ENCODE measurements at places on chromosomes 11 and 22.

DNA sequence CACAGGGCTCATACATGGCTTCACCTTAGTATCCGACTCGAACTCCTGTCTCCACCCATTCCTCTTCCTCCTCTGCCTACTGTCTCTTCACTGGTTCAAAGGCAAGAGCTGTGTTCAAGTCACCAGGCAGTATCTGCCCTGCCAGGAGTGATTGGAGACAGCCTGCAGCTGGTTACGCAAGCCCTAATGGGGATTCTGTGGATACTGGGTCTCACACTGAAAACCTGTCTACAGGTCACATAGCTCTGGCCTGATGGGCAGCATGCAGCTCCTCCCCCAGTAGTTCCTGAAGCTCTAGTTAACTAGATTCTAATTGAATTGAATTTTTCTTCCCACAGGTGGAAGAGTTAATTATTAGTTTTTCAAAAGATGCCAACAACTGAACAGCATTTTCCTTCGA lies 332.2 kb downstream of the TMEM135 start:
- DNase-seq, result no peak

- DNase-seq, result no peak
Observed at GRCh38 chr11:62132191-62132590, 8.4 kb downstream of the INCENP start.

- no peak for DNase-seq
Observed at GRCh38 chr11:124479561-124479960, 34.1 kb upstream of the OR8B8 start.

GRCh38 chr11:5092821-5093585 lies 23.6 kb downstream of the OR52E1 start:
- DNase-seq, result no peak

DNA sequence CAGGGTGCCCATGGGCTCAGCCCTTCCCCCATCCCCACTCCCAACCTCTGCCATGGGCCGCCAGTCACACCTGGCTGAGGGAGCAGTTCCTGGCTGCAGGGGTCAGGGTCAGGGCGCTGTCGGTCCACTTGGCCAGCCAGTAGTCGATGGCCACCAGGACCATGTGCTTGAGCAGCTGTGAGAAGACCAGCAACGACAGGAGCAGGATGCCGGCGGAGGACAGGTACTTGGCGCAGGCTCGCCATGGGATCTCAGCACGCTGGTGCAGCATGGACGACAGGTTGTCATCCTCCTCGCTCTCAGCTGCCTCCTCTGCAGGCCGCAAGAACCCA lies 18.3 kb upstream of the KCNJ11 start:
- DNase-seq, result no peak

DNA sequence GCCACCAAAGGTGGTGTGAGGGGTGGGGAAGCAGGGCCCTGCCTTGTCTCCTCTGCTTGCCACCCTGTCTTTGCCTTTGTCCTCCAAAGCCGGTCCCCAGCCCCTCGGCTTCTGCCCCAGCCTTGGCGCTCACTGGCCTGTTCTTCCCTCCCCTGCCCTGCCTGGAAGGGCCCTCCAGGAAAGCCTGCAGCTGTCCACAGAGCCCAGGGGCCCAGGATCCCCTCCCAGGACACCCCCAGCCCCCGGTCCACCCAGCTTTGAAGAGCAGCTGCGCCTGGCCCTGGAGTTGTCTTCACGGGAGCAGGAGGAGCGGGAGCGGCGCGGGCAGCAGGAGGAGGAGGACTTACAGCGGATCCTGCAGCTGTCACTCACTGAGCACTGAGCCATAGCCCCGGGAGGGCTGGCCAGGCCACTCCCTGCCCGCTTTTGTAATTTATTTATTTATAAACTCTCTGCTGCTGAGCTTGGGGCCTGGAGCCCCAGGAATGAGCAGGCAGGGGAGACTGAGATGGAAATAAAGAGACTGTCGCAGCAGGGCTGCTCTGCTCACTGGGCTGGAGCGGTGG lies 1.3 kb upstream of the SSH3 start:
- DNase-seq, result no peak

- DNase-seq, result no peak
Observed at GRCh38 chr11:57900320-57900719, 123.4 kb upstream of the OR9Q1 start.

DNA sequence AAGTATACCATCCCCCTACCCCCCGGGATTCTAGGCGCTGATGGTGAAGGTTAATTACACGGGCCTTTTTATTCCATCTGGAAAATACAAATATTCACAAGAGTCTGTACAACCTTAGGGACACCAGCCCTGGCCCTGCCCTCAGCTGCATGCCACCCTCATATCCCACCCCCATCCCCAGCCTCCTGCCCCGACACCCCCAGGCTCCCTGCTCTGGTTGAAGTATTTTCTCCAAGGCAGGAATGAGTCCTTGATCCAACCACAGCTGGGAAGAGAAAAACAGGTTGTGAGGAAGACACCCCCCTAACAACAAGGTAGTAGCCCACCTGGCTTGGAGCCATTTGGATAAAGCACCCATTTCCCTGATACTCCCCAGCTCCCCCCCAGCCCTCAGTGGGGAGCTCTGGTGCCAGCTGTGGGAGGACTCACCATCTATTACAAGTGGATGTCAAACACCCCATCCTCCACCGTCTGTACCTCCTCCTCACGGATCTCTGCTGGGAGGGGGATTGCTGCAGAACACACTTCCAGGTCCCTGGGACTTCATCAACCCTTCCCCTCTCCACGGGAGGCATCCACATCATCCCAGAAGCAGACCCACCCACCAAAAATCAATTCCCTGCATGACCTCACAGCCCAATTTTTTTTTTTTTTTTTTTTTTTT lies 4.0 kb upstream of the NRXN2 start:
- no peak for DNase-seq

GRCh38 chr11:36431429-36432092 lies 78.5 kb downstream of the TRAF6 start:
- DNase-seq, result peak; percentile 86

GRCh38 chr11:69022260-69022659 lies 9.2 kb upstream of the MRGPRF start:
- DNase-seq, result no peak

GRCh38 chr11:75487365-75487764 lies 38.4 kb downstream of the GDPD5 start:
- DNase-seq, result no peak

Measured in activated CD4-positive, alpha-beta T cell treated with anti-CD3 and anti-CD28 coated beads, Interleukin-2, amount 50 U/mL, for 16 hours (primary cell).